ENCODE measurements at places on chromosomes 3 and 15.
A peak's percentile ranks its signal among the peaks of the same experiment; 100 is the strongest.

DNA sequence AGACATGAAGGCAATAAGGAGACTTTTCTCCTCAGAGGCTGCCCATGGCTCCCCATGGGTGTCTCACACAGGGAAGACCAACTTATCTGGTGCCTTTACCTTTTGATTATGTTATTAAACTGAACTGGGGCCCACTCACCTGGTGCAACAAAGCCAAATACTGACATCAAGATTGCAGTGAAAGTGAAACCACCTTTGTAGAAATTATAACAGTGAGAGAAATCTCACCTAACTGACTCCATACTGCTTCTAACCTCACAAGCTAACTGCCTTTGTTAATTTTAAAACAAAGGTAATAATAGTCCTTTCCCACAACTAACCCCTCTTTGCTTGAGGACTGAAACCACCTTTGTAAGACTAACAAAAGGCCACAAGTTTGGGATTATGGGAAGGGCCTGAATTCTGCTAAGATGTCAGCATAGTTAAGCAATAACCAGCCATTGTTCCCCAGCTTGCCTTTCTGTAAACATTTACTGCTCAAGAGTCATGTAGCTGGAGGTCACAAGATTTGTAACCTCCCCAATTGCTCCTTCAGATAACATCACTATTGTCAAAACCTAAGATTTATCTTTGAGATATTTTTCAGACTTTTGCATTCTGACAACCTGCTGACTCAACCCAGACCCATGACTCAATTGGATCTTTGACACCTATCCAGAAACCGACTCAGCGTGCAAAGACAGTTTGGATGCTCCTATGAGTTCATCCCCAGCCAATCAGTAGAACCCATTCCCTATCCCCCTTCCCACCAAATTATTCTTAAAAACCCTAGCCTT, 420.3 kb upstream of the CFAP20DC start:
- no peak for DNase-seq

- no peak for DNase-seq
These were observed 202.6 kb downstream of the TIGIT start for GRCh38 chr3:114496466-114496865.

DNA sequence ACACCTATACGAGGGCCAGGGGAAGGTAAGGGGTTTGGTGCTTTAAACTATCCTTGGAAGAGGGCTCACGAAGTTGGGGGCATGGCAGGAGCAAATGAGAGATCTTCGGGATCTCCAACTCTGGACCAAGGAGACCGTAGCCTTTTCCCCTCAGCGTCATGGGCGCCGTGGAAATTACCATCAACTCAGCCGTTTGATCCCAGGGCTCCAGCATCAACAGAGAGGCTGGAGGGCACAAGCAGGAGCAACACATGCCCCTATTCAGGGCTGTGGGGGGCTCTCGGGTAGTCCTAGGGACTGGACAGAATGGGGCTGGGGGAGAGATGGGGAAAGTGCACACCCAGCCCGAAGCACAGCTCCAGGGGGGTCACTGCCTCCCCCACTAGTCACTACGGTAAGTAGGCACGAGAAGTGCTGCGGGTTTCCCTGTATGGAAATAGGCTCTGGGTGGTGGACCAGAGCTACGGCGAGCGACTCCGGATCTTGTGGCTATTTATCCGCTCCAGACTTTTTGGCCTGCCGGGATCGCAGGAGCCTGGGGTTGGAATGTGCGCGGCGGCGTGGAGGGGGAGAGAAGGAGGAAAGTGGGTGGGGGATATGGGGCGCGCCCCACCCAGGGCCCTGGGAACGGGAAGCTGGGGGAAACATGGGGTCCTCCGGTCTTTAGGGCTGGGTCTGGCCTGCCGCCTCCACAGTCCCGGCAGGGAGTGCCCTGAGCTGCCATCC, 539 bp upstream of the LAMB2 start:
- peak; percentile 38 for DNase-seq

DNA sequence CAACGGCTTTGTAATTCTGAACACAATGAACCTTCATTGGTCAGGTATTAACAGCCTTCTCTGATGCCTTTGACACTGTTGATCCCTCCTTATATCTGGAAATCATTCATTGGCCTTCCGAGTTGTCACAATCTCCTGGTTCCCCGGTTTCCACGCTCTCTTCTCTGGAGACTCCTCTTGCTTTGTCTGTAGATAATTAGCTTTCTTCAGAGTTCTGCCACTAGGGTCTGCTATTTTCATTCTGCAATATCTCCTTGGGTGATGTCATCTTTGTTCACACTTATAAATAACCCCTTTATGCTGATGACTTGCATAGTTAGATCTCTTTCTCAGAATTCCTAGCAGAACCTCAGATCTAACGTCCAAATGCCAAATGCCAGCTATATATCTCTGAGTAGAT, 583.8 kb upstream of the ZNF717 start:
- peak; percentile 65 for DNase-seq

- no peak for DNase-seq
These were observed 97.3 kb downstream of the SLCO3A1 start for GRCh38 chr15:91950631-91951329.

- no peak for DNase-seq
These were observed 33.4 kb downstream of the SMAD3 start for GRCh38 chr15:67098768-67099282.

GRCh38 chr3:183815563-183815940, 9.8 kb downstream of the MAP6D1 start:
- no peak for DNase-seq

DNA sequence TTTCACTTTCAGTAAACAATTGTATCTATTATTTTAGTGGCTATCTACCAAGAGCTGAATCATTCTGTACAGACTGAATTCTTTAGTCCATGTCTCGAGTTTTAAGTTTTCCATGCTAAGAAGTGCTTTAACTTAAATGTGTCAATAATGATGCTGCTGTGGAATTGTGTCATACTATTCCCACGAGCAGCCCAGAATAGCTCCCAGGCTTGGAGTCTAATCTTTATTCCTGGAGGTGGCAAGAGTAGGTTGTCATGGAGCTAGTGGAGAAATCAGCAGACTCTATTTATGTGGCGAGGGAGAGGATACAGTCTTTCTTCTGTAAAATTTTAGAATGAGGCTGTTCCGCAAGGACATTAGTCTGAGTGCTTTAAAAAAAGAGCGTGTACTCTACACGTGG, 207.2 kb downstream of the ROBO2 start:
- DNase-seq = no peak

GRCh38 chr3:126472277-126473006, 3.2 kb downstream of the ZXDC start:
- peak; percentile 100 for DNase-seq

DNA sequence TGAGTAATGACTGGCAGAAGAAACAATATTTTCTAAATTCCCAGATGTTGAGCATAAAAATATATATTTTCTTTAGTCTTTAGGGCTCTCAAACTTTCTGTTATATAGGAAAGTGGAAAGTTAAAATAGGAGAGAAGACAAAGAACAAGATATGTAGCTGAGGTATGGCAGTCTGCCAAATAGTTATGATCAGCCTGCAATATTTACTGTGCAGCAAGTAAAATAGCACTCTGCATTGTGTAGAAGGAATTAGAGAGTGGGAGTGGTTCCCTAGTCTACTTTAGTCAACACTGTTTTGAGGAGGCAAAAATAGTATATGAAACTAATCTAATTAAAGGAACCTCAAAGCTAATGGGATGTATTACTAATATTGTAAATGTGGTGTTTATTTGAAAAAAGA, 978.1 kb upstream of the ALCAM start:
- DNase-seq = no peak

DNA sequence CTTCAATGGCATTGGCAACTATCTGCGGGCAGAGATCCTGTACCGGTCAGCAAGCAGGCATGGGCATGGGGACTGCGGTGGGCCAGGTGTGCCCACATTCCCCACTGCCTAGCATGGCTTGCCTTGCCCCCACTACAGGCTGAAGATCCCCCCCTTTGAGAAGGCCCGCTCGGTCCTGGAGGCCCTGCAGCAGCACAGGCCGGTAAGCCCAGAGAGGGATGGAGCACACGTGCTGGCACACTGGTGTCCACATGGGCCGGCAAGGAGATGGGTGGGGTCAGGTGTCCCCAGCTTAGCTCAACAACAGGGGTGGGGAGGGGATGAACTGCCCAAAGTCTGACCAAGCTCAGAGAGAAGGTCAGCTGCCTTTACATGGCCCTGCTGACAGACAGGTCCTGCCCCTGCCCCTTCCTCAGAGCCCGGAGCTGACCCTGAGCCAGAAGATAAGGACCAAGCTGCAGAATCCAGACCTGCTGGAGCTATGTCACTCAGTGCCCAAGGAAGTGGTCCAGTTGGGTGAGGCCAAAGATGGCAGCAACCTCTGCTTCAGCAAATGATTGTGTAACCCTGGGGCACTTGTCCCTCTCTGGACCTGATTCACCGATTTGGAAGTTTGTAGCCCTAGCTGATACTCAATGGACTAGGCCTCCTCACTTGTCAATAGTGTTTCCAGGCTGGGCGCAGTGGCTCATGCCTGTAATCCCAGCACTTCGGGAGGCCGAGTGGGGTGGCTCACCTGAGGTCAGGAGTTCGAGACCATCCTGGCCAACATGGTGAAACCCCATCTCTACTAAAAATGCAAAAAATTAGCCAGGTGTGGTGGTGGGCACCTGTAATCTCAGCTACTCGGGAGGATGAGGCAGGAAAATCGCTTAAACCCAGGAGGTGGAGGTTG, 5.6 kb downstream of the NEIL1 start:
- peak; percentile 4 for DNase-seq

DNA sequence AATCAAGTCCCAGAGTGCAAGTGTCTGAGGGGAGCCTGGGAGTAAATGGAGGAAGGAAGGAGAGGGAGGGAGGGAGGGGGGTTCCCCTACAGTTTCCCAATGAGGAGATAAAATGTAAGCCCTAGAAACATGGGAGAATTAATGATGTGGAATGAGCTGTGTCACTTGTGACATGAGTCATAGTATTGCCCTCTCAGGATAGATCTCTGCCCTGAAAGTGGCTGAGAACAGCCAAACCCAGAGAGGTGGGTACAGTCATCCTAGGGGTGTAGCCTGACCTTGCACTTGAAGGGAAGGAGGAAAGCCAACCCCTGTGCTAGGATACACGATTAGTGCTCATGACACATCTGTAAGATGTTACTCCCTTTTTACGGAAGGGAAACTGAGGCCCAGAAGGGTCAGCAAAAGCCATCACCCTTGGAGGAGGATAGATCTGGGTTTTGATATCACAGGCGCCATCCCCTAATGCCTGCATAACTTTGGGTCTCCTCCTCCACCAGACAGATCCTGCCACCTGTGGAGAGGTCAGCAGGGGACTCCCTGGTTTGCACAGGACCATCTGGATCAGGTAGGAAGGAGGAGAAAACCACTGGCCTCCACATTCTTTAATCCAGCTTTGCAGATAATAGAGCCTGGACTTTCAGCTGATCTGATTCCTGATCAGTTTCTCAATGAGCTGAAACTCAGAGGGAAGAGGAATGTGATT, 23.1 kb upstream of the USP3 start:
- no peak for DNase-seq

GRCh38 chr15:45704329-45705249, 69.8 kb downstream of the SQOR start:
- DNase-seq = no peak

DNA sequence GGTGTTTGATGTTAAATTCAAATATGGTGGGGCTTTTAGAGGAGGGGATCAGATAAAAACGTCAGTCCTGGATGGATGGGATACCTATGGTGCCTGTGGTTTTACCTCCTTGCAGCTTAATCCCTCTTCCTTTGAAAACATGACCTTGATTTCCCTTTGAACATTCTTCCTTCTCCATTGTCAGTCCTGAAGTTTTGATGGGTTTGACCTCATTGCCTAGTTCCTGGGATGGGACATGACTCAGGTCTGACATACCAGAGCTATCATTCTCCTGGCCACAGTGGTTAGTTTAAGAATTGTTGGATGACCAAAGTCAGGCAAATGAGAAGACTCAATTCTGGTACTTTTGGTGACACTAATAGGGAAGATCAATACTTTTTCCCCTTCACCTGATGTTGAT, 87.2 kb downstream of the PRICKLE2 start:
- DNase-seq = no peak

DNA sequence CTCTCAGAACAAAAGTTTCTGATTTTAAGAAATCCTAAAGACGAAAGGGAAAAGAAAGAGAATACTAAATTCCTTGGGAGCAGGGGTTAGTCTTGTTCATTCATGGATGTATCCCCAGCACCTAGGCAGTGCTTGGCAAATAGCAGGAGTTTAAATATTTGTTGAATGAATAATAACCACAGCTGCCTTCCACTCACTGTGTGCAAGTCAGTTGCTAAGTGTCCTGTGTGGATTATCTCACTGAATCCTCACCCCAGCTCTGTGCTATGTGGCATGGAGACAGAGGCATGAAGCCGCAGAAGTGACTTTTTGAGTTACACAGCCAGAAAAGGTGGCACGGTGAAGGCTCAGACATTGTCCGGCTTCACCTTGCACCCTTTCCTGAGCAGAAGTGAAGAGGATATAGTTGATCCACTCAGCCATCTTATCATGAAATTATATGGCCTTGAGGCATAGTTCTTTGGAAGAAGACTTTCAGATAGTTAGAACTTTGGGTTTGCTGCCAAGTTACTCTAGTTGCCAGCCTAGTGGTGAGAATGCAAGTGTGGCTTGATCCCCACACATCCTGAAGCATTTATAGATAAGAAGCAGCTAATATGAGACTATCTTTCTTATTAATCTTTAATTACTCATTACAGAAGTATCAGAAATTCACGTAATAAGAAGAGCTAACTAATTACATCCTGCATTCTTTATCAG, 355.5 kb downstream of the LRTM1 start:
- no peak for DNase-seq

- DNase-seq = no peak
These were observed 181.8 kb downstream of the OXSM start for GRCh38 chr3:25971736-25972135.

DNA sequence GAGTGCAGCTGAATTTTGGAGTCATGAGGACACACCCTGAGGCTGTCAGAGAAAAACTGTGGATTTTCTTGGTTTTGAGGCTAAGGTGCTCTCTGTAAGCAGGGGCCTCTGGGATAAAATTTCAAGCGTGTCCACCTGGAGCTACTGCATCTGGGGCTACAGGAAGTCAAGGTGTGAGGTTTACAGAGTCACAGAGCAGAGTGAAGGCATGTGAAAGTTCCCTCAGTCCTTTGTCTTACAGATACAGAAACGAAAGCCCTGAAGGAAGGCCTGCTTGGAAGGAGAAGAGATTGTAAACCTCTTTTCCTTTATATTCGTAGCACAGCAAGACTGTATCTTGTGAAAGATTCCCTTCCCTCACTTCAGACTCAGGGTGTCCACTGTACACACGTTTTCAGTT, 138.6 kb downstream of the OPA1 start:
- DNase-seq = no peak

DNA sequence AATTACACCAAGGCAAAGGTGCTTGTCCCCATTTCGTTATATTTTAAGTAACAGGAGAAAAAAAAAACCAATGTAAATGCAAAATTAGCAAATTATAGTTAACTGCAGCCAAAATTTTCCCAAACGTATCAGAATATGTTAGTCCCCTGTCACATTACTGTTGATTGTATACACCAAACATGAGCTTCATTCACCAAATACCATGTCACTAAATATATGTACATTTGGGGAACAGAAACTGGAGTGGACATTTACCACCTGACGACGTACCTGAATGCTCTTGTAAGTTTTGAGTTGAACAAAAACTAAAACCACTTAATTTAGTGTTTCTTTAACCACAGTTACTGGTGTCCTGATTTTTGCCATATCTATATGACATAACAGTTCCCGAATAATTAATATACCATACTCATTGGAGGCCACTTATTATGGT, 3.3 kb upstream of the FOXP1 start:
- DNase-seq = no peak

GRCh38 chr15:63849906-63850305, 16.2 kb upstream of the HERC1 start:
- DNase-seq = no peak

GRCh38 chr3:61948699-61949305, 387.4 kb downstream of the PTPRG start:
- no peak for DNase-seq

- DNase-seq = no peak
These were observed 93.2 kb downstream of the CD47 start for GRCh38 chr3:107997671-107998070.

All from MV-4-11 (cell line).